GM19239 (cell line): ENCODE measurements at places on chromosomes 7 and 10.

GRCh38 chr10:78405736-78406135 lies 372.1 kb downstream of the RPS24 start:
- no peak for DNase-seq

DNA sequence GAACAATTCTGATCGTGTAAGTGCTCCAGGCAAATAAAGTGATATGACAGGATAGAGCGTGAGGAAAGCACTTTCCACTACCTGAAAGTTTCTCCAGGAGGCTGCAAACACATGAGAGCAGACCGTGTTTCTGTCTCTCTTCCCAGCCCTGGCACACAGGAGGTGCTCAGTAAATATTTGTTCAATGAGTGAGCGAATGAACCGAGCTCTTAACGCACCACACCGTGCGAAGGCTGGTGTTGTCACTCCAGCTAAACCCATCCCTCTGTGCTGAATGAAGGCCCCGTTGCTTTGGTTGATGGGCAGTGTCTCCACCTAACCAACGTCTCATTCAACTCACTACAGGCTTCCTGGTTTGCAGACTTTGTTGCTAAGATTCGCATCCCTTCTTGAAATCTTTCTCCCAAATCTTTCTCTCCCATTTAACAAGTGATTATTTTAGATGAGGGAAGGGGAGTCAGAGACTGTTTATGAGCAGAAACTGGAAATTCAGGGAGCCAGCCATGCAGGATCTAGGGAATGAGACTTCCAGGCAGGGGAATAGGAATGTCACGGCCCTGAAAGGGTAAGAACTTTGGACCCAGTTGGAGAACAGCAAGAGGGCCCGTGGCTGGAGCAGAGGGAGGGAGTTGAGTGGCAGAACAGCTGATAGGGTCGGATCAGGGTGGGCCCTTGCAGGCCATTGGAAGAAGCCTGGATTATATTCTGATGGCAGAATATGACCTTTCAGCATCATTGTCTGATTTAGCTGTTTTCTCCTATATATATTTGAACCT lies 282.6 kb downstream of the CAMK1D start:
- no peak for DNase-seq

GRCh38 chr7:48244864-48245271 lies 73.6 kb downstream of the ABCA13 start:
- no peak for DNase-seq

- no peak for DNase-seq
Observed at GRCh38 chr7:88566162-88566729, 193.3 kb upstream of the ZNF804B start.

DNA sequence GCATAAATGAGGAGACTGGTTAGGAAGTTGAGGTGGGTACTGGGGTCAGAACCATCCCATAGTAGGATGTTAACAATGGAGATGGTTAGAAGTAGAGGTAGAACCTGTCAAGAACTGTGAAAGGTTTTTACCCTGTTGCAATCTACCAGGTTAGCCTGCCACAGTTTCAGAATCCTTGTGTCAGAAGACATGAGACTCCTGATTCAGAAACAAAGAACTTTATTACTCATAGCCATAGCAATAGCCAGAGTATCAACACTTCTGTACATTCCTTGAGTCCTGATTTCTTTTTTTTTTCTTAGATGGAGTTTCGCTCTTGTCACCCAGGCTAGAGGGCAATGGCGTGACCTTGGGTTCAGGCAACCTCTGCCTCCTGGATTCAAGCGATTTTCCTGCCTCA lies 200.9 kb downstream of the GRM3 start:
- no peak for DNase-seq

DNA sequence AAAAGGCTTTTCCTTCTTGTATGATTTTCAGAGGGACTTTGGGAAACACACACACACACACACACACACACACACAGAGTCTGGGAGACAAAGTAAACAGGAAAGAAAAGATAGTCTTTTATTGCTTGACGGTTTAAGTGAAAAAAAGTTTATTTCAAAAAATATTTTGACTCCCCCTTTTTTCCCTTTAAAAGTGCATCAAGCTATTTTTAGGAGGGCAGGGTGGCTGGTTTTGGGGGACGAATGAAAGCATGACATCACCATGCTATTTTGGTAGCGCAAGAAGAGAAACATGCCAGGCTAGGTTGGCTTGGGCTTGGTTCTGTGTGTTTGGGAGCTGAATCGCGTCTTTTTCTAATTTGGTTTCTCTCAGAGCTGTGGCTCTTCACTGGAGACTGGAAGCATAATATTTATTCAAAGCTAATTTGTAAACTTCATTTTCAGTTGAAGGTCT lies 129.2 kb downstream of the BAMBI start:
- DNase-seq = no peak

GRCh38 chr7:45450571-45451204 lies 123.5 kb upstream of the ADCY1 start:
- DNase-seq = no peak

DNA sequence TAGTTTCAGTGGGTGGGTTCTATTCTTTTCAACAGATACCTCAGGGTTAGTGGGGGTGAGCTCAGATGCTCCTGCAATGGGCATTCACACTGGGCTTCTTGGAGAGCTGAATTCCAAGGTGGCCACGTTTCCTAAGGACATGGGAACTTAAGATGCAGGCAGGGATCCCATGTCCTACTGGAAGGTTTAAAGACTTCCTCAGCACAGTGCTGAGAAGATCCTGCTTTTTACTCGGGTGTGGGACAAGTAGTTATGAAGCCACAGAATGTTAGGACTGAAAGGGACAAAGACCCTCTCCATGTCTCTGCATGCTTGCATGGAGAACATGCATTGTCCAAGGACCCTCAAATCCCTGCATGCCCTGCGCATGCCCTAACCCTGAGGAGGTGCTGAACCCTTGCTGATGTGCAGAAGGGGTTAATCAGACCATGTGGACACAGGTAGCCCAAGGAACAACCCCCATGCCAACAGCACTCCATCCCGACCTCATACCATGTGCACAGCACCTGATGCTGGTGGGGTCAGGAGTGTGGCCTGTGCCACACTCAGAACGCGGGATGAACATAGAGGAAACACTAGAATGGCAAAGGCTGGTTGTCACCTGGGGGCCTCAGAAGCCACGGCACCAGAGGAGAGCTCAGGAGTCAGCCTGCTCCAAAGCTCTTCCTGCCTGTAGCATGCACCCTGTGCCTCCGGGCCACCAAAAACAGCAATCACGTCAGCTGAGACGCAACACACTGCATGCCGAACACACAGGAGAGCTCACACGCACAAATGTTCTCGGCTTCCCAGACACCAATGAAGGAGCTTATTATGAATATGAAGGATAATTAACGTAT lies 15.2 kb downstream of the IL2RA start:
- no peak for DNase-seq

DNA sequence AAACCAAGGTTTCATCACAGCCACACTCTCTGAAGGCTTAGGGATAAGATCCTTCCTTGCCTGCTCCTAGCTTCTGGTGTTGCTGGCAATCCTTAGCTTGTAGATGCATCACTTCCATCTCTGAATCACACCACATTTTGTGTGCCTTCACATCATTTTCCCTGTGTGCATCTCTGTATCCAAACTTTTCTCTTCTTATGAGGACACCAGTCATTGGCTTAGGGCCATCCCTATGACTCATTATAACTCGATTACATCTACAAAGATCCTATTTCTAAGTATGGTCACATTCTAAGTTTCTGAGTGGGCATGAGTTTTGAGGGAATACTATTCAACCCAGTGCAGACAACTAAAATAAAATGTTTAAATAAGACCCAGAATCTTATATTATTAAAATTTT lies 121.7 kb downstream of the C7orf25 start:
- DNase-seq = no peak

GRCh38 chr7:130758429-130759056 lies 24.5 kb upstream of the KLF14 start:
- DNase-seq = peak; percentile 9

GRCh38 chr7:38561166-38561565 lies 70.0 kb downstream of the AMPH start:
- DNase-seq = no peak

DNA sequence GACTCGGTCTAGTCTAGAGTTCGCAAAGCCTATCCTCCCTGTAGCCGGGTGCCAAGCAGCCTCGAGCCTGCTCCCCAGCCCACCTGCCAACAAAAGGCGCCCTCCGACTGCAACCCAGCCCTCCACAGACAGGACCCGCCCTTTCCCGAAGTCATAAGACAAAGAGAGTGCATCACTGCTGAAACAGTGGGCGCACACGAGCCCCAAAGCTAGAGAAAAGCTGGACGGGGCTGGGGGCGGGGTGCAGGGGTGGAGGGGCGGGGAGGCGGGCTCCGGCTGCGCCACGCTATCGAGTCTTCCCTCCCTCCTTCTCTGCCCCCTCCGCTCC lies 622 bp upstream of the COL1A2 start:
- DNase-seq = no peak

DNA sequence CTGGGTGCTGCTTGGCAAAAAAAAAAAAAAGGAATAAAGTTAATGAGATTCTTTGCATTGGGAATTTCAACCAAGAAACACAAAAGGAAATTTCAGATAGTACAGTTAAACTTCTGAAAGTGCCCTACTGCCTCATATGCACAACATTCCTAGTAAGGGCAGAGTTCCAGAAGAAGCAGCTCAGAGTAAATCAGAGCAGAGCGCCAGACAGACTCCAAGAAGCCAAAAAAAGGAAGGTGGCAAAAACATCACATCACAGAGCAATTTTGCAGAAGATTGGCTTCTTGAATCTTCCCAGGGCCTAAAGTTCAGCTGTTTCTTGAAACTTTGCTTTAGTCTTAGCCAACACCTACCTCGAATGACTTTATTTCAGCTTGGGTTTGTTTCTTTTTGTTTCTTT lies 544.1 kb downstream of the XPNPEP1 start:
- DNase-seq = no peak

DNA sequence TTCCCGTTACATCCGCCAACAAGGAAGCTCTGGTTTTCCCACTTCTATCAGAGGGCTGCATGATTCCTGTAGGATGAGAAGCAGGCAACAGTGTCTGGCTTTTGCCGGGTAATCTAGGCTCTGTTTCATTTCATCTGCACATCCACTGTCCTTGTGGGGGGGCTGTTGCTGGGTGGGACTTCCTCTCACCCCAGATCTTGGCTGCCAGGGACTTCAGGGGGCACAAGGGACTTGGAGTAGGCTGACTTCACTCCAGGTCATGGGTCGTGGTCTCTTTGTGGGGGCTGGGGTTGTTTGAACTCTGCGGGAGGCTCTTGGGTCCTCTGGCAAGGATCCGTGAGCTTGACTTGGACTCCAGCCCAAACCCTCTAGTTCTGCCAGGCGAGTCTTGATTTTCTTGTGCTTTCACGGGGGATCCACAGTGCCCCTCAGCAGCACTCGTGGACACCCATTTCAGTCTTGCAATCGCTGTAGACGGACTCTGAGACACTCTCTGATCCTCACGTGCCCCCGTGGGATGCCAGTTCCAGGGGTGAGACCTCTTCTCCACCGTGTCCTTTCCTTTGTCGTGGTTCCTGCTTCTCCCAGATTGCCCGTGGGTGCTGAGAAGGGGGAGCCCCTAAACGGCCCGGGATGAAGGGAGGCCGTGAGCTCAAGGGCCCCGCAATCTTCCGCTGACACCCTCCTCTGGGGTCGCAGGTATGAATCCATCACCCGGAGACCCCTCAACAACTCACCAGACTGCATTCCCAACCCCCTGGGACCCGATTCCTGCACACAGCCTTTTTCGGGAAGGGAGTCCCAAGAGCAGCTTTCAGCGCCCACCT lies 21.4 kb upstream of the ZNF273 start:
- no peak for DNase-seq

DNA sequence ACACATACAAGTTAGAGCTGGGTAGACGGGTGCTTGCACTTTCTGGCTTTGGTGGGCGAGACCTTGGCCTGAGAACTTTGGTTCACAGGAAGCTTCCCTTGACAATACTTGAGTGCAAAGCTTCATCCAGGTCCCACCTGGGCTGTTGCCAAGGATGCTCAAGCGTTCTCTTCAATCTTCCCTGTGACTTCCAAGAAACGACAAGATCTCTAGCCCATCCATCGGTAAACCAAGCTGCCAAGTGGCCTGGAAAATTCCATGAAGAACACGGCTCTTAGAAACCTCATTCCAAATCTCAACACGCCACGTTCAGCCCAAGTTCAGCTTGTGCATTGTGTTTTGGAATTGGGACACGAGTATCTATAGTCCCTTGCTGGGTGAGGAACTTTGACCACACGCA lies 84.7 kb downstream of the CHST15 start:
- no peak for DNase-seq

DNA sequence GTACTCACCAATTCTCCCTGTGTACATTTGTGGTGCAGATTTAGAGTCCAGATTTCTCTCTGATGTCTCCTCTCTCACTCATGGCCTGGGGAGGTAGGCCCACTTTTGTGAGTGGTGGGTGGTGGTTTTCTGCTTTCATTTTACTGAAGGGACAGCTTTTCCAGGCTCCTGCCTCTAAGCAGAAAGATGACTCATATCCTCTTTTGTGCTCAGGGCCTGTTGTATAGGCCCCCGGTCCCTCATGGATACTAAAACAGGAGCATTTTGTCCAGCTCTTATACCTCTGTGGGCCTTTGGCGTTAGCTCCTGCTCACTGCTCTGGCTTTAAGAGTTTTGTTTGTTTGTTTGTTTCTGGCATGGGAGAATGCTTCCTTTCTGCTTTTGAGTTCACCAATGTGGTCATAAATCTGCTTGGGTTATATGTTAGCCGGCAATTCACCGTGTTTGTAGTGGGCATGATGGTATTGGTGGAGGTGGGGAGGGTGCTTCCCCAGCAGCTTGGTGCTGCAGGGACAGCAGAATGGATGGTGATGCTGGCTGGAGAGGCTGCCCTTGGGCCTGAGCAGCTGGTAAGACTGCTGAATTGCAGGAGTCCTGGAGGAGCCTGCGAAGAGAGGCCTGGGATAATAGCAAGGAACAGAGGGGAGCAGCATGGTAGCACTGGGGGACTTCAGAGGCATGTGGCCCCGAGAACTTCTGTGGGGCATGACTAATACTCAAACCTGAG lies 468.7 kb downstream of the RPS24 start:
- no peak for DNase-seq

- DNase-seq = no peak
Observed at GRCh38 chr7:85095806-85096205, 91.0 kb downstream of the SEMA3D start.

- no peak for DNase-seq
Observed at GRCh38 chr10:61301575-61301974, 151.6 kb downstream of the TMEM26 start.

GRCh38 chr10:8048281-8049008 lies 6.0 kb upstream of the GATA3 start:
- DNase-seq = no peak
